ENCODE measurements at places on chromosomes 12 and 14.

DNA sequence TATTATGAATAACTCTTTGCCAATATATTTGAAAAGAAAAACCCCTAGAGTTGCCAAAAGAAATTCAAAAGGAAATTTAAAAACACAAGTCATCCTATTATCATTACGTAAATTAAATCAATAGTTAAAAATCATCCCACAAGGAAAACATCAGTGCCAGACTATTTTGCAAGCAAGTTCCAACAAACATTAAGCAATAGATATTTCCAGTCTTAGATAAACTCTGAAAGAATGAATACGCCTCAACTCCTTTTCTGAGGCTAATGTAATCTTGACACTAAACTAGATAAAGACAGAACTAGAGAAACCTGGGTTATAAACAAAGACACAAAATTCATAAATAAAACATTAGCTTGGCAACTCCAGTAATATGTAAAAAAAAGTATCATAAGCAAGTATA, 245.9 kb downstream of the FOXN3 start:
- no peak for DNase-seq

- no peak for DNase-seq
Observed at GRCh38 chr12:47802312-47802711, 17.4 kb downstream of the HDAC7 start.

GRCh38 chr14:36522347-36522971, 2.4 kb upstream of the NKX2-1 start:
- no peak for DNase-seq

GRCh38 chr12:120343039-120343537, 15.5 kb upstream of the PLA2G1B start:
- DNase-seq: no peak

DNA sequence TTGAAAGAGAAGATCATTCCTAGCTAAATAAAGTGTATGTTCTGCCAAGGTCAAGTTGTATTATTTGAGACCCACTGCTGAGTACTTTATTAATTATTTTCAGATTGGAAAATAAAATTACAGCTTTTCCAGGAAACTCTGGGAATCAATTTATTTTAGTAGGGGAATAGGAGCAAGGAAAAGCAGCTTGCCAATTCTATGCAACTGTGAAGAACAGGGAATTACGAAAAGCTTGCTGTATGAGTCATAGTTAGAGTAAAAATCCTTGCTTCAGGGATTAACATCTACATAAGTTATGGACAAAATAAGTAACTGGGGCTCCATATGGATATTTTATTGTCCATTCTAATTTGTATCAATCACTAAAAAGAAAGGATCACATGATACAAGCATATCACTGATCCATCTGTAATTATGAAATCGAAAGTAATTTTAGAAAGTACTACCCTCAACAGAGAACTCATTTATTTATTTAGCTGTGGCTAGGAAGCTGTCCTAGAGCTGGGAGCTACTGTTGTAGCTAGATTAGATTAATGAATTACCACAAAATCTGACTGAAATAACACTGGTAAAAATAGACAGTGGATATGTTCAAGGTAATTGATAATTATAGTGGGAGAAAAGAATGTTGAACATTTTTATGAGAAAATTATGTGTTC, 303.5 kb upstream of the NPAS3 start:
- DNase-seq: no peak

DNA sequence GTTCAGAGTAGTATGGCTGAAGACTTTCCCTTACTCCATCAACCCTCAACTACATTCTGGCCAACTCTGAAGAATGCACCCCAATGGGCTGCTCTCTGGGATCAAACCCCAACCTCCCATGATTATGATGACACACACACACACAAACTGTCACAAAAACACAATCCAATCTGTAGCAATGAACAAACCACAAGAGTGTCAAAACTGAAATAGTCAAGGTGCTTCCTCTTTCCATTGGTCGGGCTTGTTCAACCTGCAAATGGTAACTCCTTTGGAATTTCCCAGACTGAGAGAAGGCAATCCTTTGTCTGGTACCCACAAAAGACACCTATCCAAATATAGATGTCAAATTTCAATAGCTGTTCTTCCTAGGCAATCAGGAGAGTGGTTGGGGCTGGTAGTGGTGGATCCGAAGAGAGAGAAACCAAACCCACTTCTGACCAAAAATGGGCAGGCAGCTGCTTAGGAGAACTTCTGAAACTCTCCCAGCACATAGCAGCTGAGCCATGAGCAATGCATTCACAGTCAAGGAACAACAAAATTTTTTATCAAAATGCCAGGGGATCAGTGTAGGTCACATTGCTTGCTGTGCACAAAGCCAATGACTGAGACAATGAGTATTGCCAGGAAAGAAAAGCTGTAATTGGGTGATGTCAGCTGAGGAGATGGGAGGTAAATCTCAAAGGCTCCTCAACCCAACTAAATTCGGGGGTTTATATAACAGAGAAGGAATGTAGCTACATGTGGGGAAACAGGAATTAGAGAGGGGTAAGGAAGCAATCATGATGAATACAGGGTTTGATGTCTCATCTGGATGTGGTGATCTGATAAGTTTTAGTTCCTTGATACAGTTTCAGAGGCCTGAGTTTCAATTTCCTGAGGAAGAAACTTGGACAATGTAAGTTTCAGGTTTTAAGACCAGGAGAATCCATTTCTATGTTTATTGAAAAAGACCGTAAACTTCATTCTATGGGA, 191.4 kb downstream of the KITLG start:
- DNase-seq: no peak

- no peak for DNase-seq
Observed at GRCh38 chr12:27013611-27014084, 536 bp downstream of the TM7SF3 start.

- DNase-seq: no peak
Observed at GRCh38 chr14:37720131-37720530, 124.7 kb downstream of the TTC6 start.

- DNase-seq: no peak
Observed at GRCh38 chr12:43285159-43285598, 266.8 kb downstream of the ADAMTS20 start.

- DNase-seq: no peak
Observed at GRCh38 chr12:123126294-123127181, 24.4 kb downstream of the PITPNM2 start.

DNA sequence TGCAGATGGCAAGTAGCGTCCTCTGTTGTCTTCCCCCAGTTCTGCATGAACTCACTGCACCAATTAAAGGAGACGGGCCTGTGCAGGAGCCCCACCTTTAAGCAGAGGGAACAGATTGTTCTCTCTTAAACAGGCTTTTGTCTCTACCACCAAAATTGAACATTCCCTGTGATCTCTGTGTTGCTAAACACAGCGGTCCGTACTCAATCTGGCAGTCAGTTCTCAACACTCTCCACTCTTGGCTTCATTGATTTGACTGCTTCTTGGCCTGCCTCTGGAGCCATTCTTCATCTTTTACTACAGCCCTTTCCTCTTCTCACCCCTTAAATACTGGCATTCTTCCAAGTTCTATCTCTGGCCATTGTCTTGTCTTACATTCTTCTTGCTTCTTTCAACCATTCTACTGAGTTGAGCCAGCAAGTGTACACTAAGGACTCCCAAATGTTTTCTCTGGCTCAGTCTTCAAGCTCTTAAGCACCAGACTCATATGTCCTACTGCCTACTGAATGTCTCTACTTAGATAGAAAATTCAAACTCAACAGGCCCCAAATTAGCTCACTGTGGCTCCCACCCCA, 8.0 kb upstream of the NT5DC3 start:
- DNase-seq: no peak

- no peak for DNase-seq
Observed at GRCh38 chr12:3923021-3923420, 49.8 kb upstream of the PARP11 start.

DNA sequence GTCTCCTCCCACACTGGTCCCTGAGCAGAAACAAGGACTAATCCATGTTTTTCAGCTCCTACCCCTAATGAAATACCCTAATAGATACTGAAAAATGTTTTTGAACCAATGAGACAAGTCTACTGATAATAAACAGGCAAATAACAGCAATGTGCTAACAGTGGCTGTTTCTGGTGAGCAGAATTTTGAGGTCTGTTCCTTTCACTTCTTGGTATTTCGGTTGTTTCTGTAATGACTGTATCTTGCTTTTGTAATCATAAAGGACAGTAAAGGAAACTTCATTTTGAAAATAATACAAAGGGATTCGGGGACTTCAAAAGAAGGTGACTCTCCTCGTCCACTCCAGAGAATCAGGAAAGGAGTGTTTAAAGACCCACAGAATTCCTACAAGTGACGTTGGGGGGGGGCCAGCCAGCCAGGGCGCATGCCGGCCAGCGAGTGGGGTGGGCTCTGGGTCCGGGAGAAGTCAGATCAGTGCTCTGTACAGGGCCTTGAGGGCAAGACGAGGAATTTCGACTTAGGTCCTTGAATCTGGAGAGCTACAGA, 1.1 kb upstream of the CD9 start:
- no peak for DNase-seq

DNA sequence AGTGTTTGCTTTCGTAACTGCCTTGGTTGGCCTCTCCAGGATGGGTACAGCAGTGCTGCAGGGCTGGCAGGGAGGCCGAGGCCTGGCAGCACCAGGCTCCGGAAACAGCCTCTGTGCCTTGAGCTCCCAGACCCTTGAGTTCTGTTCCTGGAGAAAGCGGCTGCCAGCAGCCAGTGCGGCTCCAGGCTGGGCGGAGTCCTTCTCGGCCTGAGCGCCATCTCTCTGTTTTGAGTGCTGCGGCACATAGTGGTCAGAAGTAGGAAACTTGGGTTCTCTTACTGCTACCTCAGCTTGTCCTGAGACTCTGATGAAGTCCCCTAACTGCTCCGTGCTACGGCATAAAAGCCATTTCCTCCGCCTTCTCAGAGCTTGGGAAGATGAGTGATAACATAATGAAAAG, 65.9 kb downstream of the KCNA1 start:
- DNase-seq: no peak

GRCh38 chr12:25377469-25378177, 126.9 kb upstream of the KRAS start:
- DNase-seq: no peak

DNA sequence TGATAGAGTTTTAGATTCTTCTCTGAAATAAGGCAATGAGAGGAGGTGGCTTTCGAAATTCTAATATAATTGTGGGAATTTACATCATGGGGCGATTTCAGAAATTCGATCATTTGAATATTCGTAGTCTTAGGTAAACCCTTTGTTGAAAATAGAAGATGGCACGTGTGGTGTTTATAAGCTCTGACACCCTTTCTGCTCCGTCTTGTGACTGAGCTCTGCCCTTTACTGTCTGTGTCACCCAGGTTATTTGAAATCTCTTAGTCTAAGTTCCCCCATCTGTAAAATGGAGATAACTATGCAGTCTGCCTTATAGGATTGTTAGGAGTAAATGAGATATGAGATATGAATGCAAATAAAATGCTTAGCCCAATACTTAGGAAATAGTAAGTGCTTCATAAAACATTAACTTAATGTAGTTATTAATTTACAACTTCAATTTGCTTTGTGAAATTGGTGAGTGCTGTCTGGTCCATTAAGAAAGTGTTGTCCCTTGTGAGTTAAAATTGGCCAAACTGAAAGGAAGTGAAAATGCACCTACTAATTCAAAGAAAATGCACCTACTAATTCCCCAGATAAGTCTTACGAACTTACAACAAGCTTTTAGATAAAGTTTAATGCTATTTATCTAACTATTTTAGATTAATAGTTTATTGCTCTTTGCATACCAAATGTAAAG, 1.5 kb downstream of the BMAL2 start:
- no peak for DNase-seq

DNA sequence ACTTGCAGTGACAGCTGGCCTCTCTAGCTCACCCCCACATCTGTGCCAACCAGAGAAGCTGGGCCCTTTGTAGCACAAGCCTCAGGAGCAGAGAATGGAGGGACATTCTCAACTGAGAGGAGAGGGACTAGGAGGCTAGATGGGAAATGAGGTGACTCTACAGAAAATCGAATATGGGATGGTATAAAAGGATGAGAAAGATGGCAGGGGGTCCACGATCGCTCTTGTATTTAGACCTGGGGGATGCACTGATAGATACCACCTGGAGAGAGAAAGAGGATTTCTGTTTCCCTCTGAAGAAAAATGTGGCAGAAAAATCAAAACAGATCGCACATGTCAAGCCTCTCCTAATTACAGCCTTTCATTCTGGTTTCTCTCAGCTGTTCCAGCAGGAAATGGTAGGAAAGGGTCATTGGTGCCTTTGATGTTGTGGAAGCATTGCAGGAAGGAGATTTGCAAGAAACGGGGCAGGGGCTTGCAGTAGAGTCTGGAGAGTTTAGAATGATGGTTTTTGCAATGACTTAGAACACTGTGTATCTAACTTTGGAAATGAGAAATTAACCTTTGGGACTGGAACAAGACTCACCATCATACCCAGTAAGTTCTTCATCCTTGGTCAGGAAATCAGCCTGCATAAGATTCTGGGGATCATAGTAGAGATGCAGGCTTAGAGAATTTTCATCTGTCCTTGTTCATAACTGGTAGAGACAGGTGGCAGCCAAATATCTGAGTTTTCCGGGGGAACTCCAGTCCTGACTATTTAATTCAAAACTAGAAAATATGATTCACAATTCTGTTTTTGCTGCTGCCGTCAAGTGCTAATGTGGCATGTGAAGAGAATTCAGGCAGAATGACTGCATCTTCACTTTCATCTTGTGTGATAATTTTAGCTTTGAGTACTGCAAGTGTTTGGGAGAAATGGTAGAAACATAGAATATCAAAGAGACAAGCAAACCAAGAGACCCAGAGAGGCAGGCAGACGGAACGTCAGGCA, 98.8 kb downstream of the DAD1 start:
- no peak for DNase-seq

- no peak for DNase-seq
Observed at GRCh38 chr12:1405619-1406018, 188.8 kb downstream of the FBXL14 start.

- no peak for DNase-seq
Observed at GRCh38 chr12:2797721-2798418, 3.1 kb downstream of the FKBP4 start.

GRCh38 chr12:38332814-38333213, 16.2 kb downstream of the ALG10B start:
- no peak for DNase-seq

GRCh38 chr12:123971770-123972456, 718 bp downstream of the CCDC92 start:
- peak; percentile 3 for DNase-seq

DNA sequence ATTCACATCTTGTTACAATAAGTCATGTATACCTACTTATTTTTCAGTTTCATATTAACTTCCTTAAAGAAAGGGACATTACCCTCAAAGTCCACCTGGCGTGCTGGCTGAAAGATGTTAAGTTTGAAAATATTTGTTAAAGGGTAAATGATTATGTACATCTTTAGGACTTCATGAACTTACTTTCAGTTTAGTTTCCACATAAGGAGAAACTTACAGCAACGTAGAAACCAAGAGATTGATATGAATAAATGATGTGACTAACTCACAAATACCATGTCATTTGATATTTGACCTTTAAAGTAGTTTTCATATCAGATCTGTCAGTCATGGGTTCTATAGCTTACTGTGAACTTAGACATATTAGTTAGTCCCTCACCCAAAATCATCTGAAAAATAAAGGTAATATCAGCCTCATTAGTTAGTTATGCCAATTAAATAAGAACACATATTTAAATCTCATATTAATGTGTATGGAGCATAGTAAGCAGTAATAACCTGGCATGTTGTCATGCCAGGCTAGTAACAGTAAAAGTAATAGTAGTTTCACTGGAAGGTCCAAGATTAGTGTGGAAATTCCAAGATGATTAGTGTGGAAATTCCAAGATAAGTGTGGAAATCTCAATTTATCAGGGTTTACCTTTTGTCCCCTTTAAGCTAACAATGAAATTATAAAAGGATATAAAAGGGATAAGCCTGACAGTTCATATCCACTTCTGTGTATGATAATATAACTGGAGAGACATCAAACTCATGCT, 1.9 kb upstream of the CLEC2D start:
- no peak for DNase-seq

Data from NCI-H1092 (cell line).